ENCODE measurements at places on chromosomes 2 and 18.

DNA sequence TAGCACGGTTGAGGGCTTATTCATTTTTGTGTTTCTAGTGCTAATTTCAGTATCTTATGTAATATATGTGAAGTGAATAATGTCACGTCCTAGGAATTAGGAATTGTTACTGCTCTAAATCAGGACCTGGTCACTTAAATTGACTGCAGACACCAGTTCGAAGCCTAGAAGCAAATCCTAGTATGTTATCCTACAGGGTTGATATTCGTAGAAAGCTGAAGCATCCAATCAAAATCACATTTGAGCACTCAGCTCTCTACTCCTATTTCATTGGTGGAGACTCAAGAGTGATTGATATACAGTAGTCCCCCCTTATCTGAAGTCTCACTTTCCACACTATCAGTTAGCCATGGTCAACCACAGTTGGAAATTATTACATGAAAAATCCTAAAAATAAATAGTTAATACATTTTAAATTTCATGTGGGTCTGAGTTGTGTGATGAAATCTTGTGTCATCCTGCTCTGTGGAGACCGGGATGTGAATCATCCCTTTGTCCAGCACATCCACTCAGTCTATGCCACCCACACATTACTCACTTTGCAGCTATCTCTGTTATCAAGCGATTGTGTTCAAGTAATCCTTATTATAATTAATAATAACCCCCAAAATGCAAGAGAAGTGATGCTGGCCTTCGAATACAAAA, 35.2 kb upstream of the SCN9A start:
- DNase-seq = no peak

GRCh38 chr2:8234253-8234652, 447.6 kb upstream of the ID2 start:
- DNase-seq = no peak

DNA sequence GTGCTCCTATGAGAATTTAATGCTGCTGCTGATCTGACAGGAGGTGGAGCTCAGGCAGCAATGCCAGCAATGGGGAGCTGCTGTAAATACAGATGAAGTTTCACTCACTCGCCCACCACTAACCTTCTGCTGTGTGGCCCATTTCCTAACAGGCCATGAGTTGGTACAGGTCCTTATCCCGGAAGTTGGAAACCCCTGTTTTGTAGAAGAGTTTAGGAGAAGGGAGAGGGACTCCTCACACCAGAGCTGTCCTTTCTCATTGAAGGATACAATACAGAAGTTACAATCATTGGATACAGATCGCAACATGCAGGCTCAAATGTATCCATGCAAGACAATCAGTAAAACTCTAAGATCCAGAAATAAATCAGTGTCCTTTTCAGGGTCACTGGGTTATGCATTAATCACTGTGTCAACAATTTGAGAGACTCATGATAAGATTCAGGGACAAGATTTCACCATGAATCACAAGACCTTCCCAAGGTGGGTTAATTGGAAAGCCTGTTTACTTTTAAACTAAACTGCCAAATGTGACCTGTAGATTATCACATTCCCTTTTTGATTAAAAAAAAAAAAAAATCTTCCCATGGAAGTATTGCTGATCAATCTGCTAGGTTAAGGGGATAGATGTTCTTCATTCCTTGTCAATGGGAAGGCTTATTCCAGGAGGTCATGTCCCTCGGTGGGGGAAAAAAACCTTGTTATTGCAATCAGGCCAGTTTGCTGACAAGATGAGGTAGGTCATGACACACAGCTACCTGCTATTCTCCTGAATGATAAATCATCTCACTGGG, 97.2 kb downstream of the SP100 start:
- DNase-seq = no peak

GRCh38 chr2:105919191-105919811, 174.6 kb downstream of the NCK2 start:
- no peak for DNase-seq

- no peak for DNase-seq
Measured at GRCh38 chr18:49111191-49111988, 160.6 kb upstream of the SMAD7 start.

- no peak for DNase-seq
Measured at GRCh38 chr2:235360446-235360845, 133.4 kb upstream of the AGAP1 start.

- DNase-seq = no peak
Measured at GRCh38 chr2:23627236-23628009, 242.4 kb downstream of the KLHL29 start.

DNA sequence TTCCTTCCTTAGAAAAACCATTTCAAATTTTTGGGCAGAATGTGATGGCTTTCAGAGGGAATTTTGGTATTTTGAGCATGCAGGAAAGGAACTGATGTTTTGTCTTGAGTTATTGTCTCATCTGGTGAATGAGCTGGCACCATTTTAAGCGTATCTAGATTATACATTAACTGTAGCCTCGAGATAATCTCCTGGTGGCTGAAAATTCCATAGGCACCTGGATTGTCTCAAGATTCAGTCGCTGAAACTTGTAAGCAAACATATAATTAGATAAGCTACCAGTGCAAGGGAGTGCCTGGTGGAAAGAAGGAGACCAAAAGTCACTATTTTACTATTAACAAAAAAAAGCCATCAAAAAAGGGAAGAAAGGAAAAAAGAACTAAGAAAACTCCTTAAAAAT, 687.8 kb upstream of the DDX18 start:
- DNase-seq = no peak

DNA sequence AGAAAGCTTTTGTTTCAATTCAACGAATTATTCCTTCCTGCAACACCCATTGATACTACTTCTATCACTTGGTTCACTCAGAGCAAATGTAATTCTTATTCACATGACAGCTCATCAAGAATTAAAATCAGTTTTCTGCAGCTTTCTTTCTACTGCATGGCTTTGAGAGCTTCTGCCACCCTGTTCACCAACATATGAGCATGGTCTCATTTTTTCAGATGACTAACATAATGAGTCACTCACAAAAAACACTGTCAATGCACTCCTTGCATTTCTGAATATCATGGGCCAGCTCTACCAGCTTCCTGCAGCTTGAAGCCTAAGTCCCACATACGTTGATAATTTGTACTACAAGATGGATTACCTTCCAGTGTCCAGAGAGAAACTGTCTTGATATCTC, 342.9 kb downstream of the LRATD1 start:
- DNase-seq = no peak

GRCh38 chr2:181774685-181775084, 94.4 kb upstream of the NEUROD1 start:
- no peak for DNase-seq

DNA sequence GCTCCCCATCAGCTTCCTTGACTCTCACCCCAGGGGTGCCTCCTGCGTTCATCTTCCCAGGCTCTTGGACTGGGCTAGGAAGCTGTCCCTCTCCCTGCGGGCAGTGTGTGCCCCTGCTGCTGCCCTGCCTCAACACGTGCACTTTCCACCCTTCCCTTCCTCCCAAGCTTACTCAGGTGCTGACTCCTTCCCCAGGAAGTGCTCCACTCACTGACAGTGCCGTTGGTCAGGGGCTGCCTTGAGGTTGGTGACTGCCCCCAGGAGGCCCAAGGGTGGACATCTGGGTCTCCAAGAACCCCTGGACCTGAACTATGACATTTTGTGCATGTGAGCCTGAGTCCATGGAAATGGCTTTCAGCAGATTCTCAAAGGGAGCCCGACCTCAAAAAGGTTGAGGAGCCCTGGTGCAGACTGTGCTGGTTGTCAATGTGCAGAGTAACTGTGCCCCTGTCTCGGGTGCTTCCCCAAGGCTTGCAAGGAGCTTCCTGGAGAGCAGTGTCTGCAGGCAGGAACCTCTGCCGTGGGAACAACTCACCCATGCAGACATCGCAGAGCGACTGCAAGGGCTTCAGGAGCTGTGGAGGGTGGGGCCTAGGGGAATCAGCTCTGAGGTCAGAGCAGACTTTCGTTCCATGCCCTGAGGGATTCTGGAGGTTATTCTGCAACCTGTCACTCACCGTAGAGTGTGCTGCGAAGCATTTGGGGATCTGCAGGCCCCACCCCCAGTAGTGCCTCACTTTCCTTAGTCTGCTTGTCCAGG, 116.5 kb upstream of the MCFD2 start:
- DNase-seq = no peak

DNA sequence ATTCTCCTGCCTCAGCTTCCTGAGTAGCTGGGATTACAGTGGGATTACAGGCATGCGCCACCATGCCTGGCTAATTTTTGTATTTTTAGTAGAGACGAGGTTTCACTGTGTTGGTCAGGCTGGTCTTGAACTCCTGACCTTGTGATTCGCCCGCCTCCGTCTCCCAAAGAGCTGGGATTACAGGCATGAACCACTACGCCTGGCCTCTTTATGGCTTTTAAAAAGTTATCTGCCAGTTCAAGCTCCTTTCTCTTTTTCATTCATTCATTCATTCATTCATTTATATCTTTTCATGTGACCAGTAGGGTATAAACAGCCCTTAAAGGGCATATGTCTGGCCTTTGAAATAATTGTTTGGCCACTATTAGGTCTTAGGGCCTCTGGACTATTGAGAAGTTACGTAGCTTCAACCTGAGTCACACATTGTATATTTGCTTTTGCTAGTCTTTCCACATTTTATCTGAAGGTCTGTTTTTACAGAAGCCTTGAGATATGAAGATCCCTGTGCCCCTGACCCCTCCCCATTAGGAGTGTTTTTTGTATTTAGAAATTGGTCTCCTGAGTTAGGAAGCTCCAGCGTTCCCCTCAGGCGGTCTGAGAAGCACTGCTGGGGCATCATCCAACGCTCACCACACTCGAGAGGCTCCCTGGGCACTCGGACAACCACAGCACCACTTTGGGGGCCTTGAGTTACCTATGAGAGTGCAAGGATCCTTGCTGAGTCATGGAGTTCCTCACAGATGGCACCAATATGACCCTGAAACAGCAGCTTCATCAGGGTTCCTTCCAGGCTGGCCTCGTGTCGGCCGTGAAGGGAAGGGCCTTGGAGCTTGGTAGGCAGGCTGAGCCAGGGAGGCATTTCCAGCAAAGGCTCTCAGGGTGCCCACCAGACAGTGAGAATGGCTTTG, 21.8 kb downstream of the FZD5 start:
- no peak for DNase-seq

DNA sequence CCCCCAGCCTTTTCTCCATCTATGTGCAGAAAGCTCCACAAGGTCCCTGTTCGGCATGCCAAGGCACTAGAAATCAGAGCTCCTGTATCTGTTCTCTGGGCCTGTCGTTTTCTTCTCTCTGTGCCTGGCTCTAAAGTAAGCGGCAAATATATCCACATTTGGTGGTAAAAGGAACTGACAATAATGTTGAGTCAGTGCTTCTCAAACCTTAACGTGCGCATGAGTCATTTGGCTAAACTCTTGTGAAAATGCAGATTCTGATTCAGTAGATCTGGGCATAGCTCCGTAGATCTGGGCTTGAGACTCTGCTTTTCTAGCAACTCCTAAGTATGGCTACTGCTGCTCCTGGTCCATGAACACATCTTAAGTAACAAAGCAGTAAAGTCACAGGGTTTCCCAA, 16.5 kb upstream of the ACSL3 start:
- no peak for DNase-seq

DNA sequence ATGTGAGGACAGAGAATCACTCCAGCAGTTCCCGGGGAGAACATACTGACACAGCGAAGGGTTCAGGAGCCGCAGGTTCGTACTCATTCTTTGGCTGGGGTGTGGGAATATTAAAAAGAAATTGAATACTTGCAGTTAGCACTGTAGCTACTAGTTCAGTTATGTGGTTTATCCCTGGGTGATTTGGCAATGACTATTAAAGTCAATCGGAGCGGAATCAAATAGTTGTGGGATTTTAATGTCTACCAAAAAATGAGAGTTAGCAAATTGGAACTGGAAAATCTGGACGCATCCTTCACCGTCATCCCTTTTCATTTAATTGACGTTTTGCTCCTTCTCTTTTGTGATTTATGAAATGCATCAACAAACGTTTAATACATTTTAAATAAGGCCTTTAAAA, 50.8 kb downstream of the GBX2 start:
- DNase-seq = no peak

- no peak for DNase-seq
Measured at GRCh38 chr2:99698896-99699295, 209.1 kb upstream of the REV1 start.

DNA sequence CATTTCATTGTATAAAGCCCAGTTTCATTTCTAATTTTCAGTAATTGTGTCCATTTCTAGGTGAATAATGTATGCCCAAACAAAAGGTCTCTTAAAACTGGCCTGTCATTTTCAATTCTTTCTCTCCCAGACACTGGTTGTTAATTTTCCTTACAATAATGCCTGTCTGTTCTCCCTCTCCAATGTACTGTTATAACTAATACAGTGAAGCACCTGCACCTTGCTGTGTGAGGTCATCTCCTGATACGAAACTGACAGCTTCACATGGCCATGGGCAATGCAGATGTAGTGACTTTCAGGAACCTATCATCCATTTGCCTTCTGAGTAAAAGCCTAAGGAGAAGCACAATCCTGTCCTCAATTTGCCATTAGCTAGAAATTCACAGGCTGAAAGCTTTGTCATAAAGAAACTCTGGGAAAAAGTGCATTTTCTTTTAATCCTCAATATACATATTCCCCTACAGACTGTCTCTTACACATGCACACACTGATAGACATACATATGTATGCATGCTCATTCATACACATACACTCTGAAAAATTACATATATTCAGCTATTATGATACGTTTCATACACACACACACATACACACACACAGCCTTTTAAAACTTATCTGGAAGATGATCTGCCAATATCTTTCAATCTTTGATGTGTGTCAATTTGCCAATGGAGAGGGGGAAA, 1030.3 kb downstream of the TDRD15 start:
- no peak for DNase-seq

- no peak for DNase-seq
Measured at GRCh38 chr2:230592775-230593174, 119.9 kb upstream of the CAB39 start.

GRCh38 chr2:111105926-111106325, 14.8 kb upstream of the BCL2L11 start:
- DNase-seq = no peak

- no peak for DNase-seq
Measured at GRCh38 chr2:86213056-86213455, 13.8 kb downstream of the MRPL35 start.

DNA sequence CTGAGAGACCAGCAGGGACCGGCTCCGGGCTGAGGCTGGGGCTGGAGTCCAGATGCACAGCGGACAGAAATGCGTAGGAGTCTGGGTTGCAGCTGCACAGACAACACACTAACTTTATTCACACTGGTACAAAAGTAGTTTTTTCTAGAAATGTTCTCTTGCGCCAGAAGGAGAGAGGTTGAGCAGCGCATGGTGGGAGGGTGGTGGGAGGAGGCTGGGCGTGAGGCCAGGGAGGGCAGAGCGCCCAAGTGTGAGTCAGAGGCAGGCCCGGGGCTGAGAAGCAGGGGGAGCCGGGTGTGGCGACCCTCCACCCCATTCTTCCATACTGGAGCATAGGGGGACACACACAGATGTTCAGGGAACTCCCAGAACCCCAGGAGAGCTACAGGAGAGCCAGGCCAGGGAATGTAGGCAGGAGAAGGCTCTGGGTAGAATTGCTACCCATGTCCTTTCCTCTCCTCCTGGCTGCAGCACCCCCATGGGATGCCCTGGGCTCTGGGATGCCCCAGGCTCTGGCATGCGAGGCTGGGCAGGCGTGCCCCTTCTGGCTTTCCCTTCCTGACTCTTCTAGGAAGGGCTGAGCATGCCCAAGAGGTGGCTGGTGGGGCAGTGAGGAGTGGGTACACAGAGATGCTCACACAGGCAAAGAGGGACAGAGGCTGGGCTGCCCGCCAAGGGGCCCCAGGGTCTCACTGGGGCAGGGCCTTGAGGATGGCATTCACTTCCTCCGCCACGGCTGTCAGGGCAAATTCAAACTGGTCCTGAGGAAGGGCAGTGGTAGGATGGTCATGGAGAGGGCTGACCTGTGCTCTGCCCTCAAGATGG, 10.6 kb downstream of the DNAJB2 start:
- no peak for DNase-seq

- DNase-seq = no peak
Measured at GRCh38 chr2:157106950-157107349, 150.6 kb upstream of the GALNT5 start.

All from GM12891 (cell line).